ENCODE measurements at places on chromosomes 16 and 17.

GRCh38 chr16:15415511-15415985, 18.8 kb upstream of the BMERB1 start:
- H3K4me1 ChIP-seq, result no peaks in the 10 kb centered on the region
- no peaks in the 10 kb centered on the region for H3K36me3 ChIP-seq
- H3K27ac ChIP-seq, result no peak overlapping the region
- H3K27me3 ChIP-seq, result no peaks in the 10 kb centered on the region
- DNase-seq, result no peak
- H3K4me3 ChIP-seq, result no peak overlapping the region

- no peaks in the 10 kb centered on the region for H3K27me3 ChIP-seq
- no peak overlapping the region for H3K27ac ChIP-seq
- no peaks in the 10 kb centered on the region for H3K36me3 ChIP-seq
- H3K4me3 ChIP-seq, result no peak overlapping the region
- no peaks in the 10 kb centered on the region for H3K4me1 ChIP-seq
- DNase-seq, result no peak
Measured at GRCh38 chr16:73159296-73159695, 111.4 kb upstream of the ZFHX3 start.

GRCh38 chr17:82596837-82597672, 51.2 kb downstream of the WDR45B start:
- no peak overlapping the region for H3K4me3 ChIP-seq
- no peak overlapping the region for H3K27ac ChIP-seq
- no peak for DNase-seq
- no peaks in the 10 kb centered on the region for H3K4me1 ChIP-seq

DNA sequence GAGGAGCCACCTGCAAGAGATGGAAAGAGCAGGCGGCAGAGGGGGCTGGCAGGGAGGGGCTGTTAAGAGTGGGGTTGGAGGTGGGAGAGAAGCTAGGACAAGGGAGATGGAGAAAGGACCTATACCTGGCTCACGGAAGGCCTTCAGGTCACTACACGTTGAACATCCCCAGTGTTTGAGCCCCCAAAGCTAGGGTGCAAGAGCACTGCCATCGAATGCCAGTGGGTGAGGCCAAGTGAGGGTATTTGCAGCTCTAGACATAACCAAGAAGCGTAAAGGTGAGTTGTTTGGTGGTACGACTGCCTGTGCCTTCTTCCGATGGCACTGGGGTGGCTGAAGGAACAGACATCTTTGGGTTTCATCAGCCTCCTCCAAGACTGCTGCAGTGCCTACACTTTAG, 17.0 kb upstream of the HERPUD1 start:
- H3K27ac ChIP-seq, result no peak overlapping the region
- DNase-seq, result no peak
- H3K4me3 ChIP-seq, result no peak overlapping the region
- H3K36me3 ChIP-seq, result no peaks in the 10 kb centered on the region

- DNase-seq, result no peak
- no peaks in the 10 kb centered on the region for H3K4me1 ChIP-seq
- no peaks in the 10 kb centered on the region for H3K27me3 ChIP-seq
- no peaks in the 10 kb centered on the region for H3K36me3 ChIP-seq
Measured at GRCh38 chr16:7638306-7638705, 305.7 kb downstream of the RBFOX1 start.

DNA sequence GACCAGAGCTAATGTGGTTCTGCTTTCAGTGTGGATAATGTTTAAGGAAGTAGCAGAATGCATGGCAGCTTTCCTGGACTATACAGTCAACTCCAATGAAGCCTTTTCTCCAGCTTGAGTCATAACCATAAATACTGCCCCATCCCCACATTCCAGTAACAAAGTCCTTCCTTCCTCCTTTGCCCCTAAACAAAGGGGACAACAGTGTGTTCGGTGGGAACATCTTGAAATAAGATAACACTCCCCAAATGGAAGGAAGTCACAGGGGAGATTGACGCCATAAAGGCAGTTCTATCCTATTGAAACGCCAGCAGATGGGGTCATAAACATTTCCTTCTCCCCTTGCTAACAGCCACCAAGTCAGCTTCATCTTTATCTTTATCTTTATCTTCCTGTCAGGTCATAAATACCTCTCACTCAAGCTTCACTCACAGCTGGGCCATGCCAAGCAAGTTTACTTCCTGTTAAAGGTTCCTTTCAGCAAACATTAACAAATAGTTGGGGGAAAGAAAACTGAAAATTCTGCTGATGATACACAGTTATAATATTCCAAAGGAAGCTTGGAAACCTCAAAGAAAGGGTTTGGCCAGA, 136.7 kb downstream of the SNX11 start:
- H3K4me3 ChIP-seq, result no peak overlapping the region
- no peak overlapping the region for H3K27ac ChIP-seq
- H3K27me3 ChIP-seq, result no peaks in the 10 kb centered on the region
- H3K36me3 ChIP-seq, result no peaks in the 10 kb centered on the region
- H3K4me1 ChIP-seq, result no peaks in the 10 kb centered on the region

DNA sequence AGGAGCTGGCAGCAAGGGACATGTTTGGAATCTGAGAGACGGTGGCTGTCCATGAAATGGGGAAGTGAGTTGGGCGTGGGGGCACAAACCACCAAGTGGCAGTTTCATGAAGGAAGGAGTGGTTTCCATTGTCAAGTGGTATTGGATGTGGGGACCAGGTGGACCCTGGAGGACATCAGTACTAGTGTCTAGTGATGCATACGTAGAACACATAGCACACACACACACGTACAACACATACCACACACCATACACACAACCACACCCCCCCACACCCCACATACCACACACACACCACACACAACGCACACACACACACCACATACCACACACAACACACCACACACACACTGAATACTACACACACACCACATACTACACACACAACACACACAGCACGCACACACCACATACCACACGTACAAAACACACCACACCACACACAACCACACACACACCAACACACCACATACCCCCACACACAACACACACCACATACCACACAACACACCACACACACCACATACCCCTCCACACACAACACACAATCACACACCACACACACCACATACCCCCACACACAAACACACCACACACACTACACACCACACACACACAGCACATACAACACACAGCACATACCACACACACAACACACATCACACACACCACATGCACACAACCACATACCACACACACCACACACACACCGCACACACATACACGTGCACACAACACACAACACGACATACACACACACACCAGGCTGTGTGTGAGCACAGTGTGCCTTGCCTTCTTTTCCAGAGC, 41.1 kb upstream of the GSE1 start:
- no peak overlapping the region for H3K27ac ChIP-seq
- no peaks in the 10 kb centered on the region for H3K27me3 ChIP-seq
- no peaks in the 10 kb centered on the region for H3K36me3 ChIP-seq
- DNase-seq, result peak; percentile 66

- no peaks in the 10 kb centered on the region for H3K4me1 ChIP-seq
- no peaks in the 10 kb centered on the region for H3K27me3 ChIP-seq
- no peaks in the 10 kb centered on the region for H3K36me3 ChIP-seq
- DNase-seq, result no peak
- no peak overlapping the region for H3K4me3 ChIP-seq
Measured at GRCh38 chr17:72567774-72568173, 447.0 kb downstream of the SOX9 start.

- DNase-seq, result no peak
- no peaks in the 10 kb centered on the region for H3K4me1 ChIP-seq
- H3K36me3 ChIP-seq, result no peaks in the 10 kb centered on the region
- peak overlapping the region; percentile 94 for H3K27ac ChIP-seq
Measured at GRCh38 chr17:42853004-42853403, 2.0 kb downstream of the AOC3 start.

DNA sequence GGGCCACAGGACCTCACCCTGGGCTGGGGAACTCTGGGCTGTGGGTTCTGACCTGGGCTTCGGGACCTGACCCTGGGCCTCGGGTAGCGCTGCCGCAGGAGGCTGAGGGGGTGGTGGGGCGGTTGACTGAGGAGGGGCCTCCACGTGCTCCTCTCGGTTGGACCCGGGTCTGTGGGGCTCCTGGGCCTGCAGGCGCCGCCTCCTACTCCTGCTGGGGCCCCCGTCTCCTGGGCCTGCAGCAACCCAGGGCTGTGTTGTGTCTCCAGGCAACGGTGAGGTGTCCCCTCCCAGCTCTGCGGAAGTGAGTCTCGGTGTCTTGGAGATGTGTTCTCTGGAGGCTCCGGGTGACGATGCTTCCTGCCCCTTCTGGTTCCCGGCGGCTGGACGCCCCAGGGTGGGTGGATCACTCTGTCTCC, 41.5 kb upstream of the GNG13 start:
- no peak overlapping the region for H3K27ac ChIP-seq
- no peaks in the 10 kb centered on the region for H3K36me3 ChIP-seq
- no peak for DNase-seq
- H3K4me3 ChIP-seq, result no peak overlapping the region
- no peaks in the 10 kb centered on the region for H3K4me1 ChIP-seq

DNA sequence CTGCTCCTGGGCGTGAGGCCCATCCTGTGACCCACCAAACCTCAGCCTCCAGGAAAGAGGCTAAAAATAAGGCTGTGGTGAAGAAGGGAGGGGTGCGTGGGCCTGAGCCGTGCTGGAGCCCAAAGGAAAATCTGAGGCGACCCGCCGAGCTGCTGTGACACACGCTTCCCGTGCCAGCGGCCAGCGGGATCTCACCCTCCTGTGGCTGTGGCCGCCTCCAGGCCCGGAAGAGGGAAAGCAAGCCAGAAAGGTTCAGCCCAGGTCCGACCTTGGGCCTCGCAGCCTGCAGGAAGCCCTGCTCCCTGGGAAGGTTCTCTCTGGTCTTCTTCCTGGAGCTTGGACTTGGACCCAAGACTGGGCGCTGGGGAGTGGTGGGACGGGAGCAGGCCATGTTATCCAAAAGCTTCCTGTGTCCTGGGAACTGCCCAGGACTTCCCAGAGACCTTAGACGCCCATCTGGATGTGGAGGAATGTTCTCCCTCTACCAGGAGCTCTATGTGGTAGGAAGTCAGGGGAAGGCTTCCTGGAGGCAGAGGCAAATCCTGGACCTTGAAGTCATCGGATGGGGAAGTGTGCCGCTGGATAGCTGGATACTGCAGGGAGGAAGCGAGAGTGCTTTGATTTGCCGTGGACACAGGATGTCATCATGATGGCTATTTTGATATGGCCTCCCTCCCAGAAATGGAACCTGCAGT, 11.4 kb downstream of the SPNS2 start:
- no peak overlapping the region for H3K27ac ChIP-seq
- no peaks in the 10 kb centered on the region for H3K4me1 ChIP-seq
- H3K4me3 ChIP-seq, result no peak overlapping the region
- H3K36me3 ChIP-seq, result no peaks in the 10 kb centered on the region
- no peaks in the 10 kb centered on the region for H3K27me3 ChIP-seq

DNA sequence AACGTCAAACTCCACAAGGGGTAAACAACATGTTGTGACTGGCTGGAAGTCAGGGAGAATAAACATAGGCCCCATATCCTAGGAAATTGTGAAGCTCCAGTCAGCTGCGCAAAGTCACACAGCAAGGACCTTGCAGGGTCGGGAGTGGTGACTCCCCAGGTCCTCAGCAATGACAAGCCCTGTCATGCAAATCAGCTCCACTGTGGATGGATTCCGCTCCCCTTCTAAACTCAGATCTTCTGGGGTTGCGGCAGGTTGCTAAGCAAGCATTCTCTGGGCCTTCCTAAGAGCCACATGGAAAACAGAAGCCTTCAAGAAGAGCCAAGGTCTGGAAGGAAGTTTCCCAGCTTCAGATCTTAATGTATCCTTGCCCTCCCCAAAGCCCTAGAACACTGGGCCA, 28.9 kb upstream of the MYO18A start:
- no peaks in the 10 kb centered on the region for H3K4me1 ChIP-seq
- H3K36me3 ChIP-seq, result no peaks in the 10 kb centered on the region
- no peak overlapping the region for H3K27ac ChIP-seq
- H3K27me3 ChIP-seq, result no peaks in the 10 kb centered on the region
- no peak for DNase-seq

DNA sequence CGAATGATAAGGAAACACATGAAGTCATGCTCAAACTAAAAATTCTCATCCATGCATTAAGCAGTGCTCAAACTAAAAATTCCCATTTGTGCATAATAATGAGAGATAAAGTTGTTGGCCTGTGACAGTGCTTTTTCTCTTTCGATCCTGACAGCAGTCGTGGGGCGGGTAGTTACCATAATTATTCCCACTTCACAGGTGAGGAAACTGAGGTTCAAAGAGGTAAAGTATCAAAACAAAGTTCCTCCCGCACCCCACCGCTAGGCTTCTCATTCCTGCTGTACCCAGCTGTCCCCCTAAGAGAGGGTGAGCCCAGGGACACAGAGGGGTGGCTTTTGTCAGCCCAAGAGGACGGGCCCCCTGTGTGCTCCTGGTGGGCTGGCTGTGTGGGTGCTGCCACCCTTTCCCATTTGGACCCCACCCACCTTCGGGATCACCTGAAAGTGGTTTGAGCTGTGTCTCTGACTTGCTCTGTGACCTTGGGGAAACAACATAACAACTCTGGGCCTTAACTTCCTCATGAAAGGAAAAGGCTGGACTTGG, 92.6 kb downstream of the CLEC16A start:
- DNase-seq, result no peak
- H3K27me3 ChIP-seq, result no peaks in the 10 kb centered on the region
- H3K36me3 ChIP-seq, result peaks cover 4% of the 10 kb centered on the region
- no peak overlapping the region for H3K4me3 ChIP-seq
- H3K4me1 ChIP-seq, result no peaks in the 10 kb centered on the region

GRCh38 chr17:39863918-39864746, at the start of gene IKZF3:
IKZF3 (minus strand) TSS chr17:39864312; CDS start chr17:39864126, 186 bp downstream.
- no peak within 1 kb of the TSS for H3K4me3 ChIP-seq
- no peak within 1 kb of the TSS for H3K27ac ChIP-seq
- DNase-seq, result peak; percentile 61
- no peaks in the 10 kb centered on the region for H3K27me3 ChIP-seq

DNA sequence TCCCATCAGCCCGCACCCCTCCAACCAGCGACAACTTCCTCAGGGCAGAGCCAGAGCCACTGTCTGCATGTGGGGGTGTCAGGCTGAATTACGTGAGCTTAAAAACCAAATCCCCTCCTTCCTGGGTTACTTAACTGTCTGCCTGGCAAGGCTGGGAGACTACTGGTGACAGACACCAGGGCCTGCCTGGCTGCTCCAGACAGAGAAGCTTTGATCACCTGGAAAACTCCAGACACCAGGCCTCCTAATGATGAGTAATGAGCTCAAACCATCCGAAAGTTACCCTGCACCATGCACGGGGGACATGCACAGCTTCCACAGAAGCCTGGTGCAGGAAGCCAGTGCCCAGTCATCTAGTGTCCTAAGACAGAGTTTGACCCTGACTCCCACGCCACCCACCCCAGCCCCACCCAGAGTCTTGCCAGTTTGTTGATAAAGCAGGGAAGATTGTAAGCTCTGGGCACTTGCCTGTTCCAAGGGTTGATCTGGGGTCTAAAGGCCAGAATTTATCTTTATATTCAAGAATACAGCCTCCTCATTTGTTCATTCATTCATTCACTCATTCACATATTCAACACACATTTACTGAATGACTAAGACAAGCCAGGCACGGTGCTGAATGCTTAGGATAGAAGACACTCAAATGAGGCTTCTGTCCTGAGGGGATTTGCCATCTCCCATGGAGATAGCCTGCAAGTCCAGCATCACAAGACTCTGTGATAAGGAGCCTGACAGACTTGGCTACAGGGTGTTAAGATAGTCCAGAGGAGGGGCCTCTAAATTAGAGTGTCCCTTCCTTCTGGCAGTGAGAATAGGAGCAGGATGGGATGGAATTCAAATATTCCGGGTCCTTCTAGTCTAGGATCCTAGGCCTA, 7.2 kb upstream of the CCDC182 start:
- no peaks in the 10 kb centered on the region for H3K27me3 ChIP-seq
- no peak for DNase-seq
- no peaks in the 10 kb centered on the region for H3K4me1 ChIP-seq
- H3K36me3 ChIP-seq, result no peaks in the 10 kb centered on the region
- no peak overlapping the region for H3K4me3 ChIP-seq
